ENCODE measurements at places on chromosomes 11 and 22.

DNA sequence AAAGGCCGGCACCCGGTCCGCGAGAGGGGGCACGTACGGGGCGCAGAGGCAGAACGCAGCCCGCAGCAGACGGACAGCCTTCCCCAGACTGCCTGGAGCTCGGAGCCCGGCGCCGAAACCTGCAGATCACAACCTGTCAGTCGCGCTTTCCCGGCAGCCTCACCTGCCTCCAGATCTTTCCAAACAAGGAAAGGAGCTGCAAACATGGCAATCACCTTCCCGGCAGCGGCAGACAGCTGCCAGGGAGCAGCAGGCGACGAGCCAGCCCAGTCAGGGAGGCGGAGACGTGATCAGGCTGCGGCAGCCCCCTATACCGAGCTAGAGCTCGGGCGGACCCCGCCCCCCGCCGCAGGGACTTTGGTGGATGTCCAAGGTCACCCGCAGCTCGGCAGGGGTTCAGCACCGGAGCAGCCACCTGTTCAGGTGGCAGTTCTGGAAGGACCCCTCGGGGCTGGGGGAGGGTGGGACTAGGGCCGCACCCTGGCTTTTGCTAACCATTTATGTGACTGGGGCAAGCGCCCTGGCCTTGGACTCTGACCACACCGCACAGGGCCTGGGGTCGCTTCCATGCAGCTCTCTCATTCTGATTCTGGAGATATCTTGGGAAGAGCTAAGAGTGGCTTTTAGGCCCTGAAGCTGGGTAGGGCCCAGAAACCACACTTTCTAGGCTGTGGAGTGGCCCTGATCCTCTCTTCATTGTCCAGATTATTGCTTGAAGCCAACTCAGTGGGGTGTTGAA lies 143.8 kb downstream of the NECTIN1 start:
- DNase-seq: no peak

GRCh38 chr22:42976217-42976933 lies 38.6 kb downstream of the PACSIN2 start:
- no peak for DNase-seq

DNA sequence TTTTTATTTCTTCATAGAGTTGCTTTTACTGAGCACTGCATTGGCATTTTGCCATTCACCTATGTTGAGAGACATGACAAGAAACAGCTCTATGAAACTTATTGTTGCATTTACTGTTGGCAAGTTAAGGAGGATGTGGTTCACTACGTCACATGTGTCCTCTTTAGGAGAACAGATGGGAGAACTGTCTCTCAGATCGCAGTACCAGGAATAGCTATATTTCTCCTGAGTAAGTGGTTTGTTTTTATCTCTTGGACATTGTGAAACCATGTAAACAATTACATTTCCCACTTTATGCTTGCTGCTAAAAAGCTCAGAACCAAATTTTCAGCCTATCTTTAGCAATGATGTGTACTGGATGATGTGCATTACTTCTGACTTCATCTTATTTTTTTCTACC lies 34.8 kb upstream of the PSMA1 start:
- DNase-seq: no peak

DNA sequence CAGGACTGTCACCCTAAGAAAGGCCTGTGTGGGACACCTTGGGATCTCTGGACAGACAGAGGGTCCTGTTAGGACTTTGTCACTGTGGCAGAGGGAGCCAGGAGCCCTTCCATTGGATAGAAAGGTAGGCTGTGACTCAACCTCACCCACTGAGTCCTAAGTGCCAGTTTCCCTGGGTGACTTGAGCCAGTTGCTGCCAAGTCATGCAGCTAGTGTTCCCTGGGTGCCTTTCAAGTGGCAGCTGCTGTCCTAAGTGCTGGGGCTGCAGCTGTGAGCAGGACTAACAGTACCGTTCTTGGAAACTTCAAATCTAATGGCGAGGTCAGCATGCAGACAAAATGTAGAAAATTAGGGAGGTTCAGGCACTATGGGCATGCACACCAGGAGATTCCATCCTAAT lies 393.7 kb downstream of the TMEM135 start:
- no peak for DNase-seq

DNA sequence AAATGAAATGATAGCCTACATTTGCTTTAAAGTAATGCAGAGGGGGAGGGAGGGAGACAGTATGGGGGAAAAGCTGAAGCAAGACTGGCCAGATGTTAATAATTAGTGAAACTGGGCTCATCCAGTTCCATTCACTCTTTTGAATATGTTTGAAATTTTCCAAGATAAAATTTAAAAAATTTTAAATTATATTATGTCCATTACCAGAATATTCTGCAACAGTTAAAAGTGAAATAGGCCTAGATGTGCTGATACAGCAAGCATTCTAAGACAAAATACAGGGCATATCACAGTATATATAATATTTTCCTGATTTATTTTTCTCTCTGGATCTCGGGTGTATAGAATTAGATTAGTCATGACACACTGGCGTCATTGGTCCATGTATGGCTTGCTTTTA lies 13.6 kb upstream of the ZNRF3 start:
- DNase-seq: no peak

DNA sequence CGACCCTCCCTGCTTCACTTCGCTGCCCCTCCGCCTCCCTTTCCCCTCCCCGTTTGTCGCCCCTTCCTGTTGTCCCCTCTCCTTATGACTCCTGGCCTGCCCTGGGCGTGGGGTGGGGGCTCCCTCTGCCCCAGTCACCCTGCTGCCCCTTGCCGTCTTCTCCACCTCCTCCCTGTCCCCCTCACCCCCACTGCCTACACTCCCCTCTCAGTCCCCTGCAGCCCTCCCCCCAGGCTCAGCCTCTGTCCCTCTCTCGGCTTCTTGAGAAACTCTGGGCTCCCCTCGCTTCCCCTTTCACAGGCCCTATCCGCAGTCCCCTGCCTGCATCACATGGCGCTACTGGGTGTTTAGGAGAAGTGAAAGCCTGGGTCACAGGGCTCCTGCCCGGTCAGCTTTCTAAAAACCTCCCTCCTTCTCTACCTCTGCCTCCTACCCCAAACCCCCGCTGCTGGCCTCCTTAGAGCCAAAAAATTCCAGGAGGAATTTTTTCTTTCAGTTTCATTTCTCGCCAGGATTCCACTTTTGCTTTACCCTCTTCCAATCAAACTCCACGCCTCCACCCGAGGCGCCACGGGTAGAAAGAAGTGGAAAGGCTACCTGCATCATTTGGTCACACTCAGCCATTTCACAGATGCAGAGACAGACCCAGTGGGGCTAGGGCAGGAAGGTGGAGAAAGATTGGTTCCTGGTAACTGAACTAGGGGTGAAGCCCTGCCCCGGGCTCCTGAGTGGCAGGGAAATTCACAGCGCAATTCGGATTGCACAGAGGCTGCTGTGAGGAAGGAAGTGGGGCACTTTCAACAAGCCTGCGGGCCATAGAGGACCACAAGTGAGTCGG lies at the start of gene SLC15A3:
Gene SLC15A3, minus strand, starts transcription at position 273 of the 838 bp plus-strand sequence. CDS start 625 bp downstream, outside the sequence.
- peak; percentile 19 for DNase-seq

DNA sequence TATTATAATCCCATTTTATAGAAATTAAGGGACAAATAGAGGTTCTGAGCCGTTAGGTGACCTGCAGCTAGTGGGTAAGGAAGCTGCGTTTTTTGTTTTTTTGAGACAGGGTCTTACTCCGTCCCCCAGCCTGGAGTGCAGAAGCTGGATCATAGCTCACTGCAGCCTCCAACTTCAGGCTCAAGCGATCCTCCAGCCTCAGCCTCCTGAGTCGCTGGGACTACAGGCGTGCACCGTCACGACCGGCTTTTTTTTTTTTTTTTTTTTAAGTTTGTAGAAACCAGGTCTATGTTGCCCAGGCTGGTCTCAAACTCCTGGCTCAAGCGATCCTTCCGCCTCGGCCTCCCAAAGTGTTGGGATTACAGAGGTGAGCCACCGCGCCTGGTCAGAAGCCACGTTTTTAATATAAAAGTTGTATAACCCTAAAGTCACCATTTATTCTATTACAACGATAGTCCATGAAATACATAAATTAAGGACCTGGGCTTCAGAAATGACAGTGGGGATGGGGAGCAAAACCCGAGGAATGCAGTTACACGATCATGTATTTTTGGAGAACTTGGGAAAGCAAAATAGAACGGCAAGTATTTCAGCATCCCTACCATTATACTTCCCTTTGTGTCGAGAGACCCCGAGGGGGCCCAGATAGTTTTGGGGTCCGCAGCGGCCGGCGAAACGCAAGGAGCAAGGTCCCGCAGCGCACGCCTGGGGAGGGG lies 638 bp downstream of the SAAL1 start:
- no peak for DNase-seq

DNA sequence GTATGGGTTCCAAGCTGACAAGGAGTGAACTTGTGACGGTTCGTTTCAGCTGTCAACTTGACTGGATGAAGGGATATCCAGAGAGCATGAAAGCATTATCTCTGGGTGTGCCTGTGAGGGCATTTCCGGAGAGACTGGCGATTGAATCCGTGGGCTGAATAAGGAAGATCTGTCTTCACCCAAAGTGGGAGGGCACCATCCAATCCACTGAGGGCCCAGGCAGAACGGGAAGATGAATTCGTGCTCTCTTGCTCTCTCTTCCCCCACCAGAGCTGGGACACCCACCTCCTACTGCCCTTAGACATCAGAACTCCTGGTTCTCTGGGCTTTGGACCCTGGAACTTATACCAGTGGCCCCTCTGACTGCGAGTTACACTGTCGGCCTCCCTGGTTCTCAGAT lies 15.5 kb upstream of the CD81 start:
- DNase-seq: no peak

DNA sequence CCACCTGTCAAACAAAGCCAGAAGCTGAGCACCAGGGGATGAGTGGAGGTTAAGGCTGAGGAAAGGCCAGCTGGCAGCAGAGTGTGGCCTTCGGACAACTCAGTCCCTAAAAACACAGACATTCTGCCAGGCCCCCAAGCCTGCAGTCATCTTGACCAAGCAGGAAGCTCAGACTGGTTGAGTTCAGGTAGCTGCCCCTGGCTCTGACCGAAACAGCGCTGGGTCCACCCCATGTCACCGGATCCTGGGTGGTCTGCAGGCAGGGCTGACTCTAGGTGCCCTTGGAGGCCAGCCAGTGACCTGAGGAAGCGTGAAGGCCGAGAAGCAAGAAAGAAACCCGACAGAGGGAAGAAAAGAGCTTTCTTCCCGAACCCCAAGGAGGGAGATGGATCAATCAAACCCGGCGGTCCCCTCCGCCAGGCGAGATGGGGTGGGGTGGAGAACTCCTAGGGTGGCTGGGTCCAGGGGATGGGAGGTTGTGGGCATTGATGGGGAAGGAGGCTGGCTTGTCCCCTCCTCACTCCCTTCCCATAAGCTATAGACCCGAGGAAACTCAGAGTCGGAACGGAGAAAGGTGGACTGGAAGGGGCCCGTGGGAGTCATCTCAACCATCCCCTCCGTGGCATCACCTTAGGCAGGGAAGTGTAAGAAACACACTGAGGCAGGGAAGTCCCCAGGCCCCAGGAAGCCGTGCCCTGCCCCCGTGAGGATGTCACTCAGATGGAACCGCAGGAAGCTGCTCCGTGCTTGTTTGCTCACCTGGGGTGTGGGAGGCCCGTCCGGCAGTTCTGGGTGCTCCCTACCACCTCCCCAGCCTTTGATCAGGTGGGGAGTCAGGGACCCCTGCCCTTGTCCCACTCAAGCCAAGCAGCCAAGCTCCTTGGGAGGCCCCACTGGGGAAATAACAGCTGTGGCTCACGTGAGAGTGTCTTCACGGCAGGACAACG lies 11.7 kb downstream of the CXCR5 start:
- peak; percentile 73 for DNase-seq

DNA sequence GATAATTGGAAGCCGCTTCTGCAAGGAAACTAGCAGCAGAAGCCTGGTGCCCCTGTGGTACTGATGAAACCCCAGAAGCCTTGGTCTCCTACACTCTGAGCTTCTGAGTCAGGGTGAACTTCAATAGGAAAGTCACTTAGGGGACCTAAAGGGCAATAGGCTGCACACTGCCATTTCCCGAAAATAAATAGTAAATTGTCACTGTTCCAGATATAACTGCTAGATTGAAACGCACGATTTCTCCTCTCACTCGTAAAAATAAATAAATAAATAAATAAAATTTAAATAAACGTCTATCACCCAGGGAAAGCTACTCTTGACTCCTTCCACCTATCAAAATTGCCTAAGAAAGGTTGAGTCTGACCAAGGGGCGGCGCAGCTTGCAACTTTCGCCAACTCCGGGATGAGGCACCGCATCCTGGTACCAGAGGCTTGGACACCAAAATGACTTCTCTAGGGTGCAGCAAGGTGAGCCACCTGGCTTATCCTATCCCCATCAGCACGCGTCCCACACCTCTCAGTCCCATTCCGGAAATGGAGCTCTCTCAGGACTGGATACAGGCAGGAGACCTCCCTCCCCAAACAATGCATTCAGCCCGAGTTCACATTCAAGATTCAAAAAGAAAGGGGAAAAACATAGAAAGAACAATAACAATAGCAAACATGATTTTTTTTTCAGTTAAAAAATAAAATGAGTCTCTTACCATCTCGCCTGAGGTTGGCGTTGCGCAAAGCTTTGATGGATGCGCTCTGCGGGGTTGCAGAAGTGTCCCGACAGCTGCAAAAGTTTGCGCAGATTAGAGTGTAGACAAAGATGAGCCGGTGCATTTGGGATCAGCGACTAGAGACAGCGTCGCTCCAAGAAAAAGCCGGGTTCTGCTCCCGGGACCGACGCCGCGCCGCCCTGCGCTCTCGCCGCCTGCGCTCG lies 583 bp downstream of the PDGFD start:
- DNase-seq: no peak

GRCh38 chr11:78499971-78500370 lies 74.7 kb downstream of the NARS2 start:
- DNase-seq: no peak

- DNase-seq: no peak
Measured at GRCh38 chr11:79259800-79260199, 181.0 kb downstream of the TENM4 start.

DNA sequence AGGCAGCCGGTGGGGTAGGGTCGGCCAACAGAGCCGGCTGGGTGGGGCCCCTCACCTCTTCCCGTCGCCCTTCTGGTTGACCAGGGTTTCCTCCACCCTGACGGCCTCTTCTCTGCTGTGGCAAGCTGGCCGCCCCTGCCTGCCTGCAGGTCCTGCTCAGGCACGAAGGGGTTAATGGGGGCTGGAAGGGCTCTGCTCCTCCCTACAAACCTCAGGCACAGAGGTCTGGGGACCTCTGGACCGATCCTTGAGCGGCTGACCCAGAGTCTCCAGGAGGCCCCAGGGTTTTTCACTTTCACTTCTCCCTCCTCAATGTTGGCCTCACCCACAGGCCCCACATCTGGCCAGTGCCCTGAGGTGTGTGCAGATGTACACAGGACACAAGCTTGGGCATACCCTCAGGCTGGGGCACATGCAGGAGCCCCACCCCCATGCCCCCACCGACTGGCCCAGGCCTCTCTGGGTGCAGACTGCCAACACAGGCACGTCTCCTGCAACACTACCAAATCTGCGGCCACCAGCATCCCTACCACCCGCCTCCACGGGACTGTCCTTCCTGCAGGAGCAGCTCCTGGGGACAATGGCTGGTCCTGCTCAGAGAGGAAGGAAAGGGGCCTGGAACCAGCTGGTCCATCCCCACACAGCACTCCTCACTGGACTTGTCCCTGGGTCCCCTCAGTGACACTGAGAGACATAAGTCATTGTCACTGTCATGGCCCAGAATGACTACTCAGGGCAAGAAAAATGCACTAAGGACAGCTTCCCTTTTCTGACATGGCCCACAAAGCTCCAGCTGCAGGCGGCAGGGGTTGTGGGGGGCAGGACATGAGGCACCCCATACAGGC lies 3.2 kb upstream of the TBX1 start:
- DNase-seq: no peak

- no peak for DNase-seq
Measured at GRCh38 chr22:48869161-48869560, 958.5 kb downstream of the BRD1 start.
